Breast epithelium (tissue), 4 donors: ENCODE measurements at places on chromosomes 4 and X. TPM values are rescaled to one million over a fixed set of nuclear protein-coding genes. Genes with fewer than 3 reads are reported as not detected.

- H3K4me3 ChIP-seq, result no peak overlapping the region
- H3K27me3 ChIP-seq, result no peaks in the 10 kb centered on the region
- no peak overlapping the region for H3K27ac ChIP-seq
- H3K4me1 ChIP-seq, result no peaks in the 10 kb centered on the region
Observed at GRCh38 chr4:83390944-83391343, 56.3 kb upstream of the HPSE start.

- H3K27ac ChIP-seq, result no peak overlapping the region
- H3K4me3 ChIP-seq, result no peak overlapping the region
- H3K4me1 ChIP-seq, result no peaks in the 10 kb centered on the region
- no peaks in the 10 kb centered on the region for H3K27me3 ChIP-seq
- H3K36me3 ChIP-seq, result no peaks in the 10 kb centered on the region
Observed at GRCh38 chrX:120000490-120001246, 57.1 kb upstream of the NKAP start.

GRCh38 chr4:113141901-113142346 is 92.5 kb downstream of the ANK2 start:
- no peak overlapping the region for H3K4me3 ChIP-seq
- no peaks in the 10 kb centered on the region for H3K36me3 ChIP-seq
- no peak overlapping the region for H3K27ac ChIP-seq

MTTP gene
- total RNA-seq, result not detected

- no peak overlapping the region for H3K27ac ChIP-seq
- H3K4me3 ChIP-seq, result no peak overlapping the region
- no peaks in the 10 kb centered on the region for H3K4me1 ChIP-seq
- no peaks in the 10 kb centered on the region for H3K36me3 ChIP-seq
- H3K27me3 ChIP-seq, result no peaks in the 10 kb centered on the region
Observed at GRCh38 chrX:34332334-34332733, 200.2 kb upstream of the FAM47A start.

FREM3 gene
- total RNA-seq, result not detected

MAOA gene
- total RNA-seq, result 128 TPM

NPY1R gene
- 55.8 TPM for total RNA-seq

DNA sequence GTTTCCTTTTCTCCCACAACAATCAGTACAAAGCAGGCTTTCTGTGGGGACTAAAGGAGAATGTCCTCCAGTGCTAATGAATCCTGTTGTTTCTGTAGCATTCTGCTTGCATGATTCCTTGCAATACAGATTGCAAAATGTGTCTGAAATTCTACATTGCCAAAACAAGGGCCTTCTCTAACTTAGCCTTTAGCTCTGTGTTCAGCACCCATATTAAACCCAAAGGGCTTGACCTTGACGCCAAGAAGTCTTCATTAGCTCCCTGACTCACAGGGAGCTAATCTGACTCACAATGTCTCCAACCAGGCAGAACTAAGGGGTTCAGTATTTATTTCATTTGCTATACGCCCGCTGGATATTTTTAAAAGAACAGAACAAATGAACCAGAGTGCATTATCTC is 241.4 kb upstream of the CLNK start:
- no peaks in the 10 kb centered on the region for H3K27me3 ChIP-seq
- H3K4me1 ChIP-seq, result no peaks in the 10 kb centered on the region
- H3K4me3 ChIP-seq, result no peak overlapping the region

KCNE5 gene
- 0.66 TPM for total RNA-seq

GRCh38 chr4:25863831-25864418 is 1.1 kb upstream of the SEL1L3 start:
- no peak overlapping the region for H3K4me3 ChIP-seq
- H3K36me3 ChIP-seq, result no peaks in the 10 kb centered on the region
- no peak for DNase-seq
- no peaks in the 10 kb centered on the region for H3K4me1 ChIP-seq
- no peak overlapping the region for H3K27ac ChIP-seq

CT45A8 gene
- total RNA-seq, result not detected

CENPU gene
- 2.2 TPM for total RNA-seq

SULT1B1 gene
- total RNA-seq, result 0.88 TPM

XG gene
- total RNA-seq, result 0.59 TPM

BMX gene
- 2.3 TPM for total RNA-seq

GRCh38 chr4:126735294-126736132 is 897.2 kb upstream of the INTU start:
- no peak overlapping the region for H3K4me3 ChIP-seq
- H3K27me3 ChIP-seq, result no peaks in the 10 kb centered on the region
- H3K4me1 ChIP-seq, result no peaks in the 10 kb centered on the region
- DNase-seq, result no peak
- no peaks in the 10 kb centered on the region for H3K36me3 ChIP-seq
- H3K27ac ChIP-seq, result no peak overlapping the region

- peaks cover 23% of the 10 kb centered on the region for H3K27me3 ChIP-seq
- H3K27ac ChIP-seq, result no peak overlapping the region
- DNase-seq, result no peak
- no peaks in the 10 kb centered on the region for H3K36me3 ChIP-seq
- no peak overlapping the region for H3K4me3 ChIP-seq
Observed at GRCh38 chrX:42680666-42681065, 97.3 kb downstream of the PPP1R2C start.

GRCh38 chr4:118398226-118399090 is 45.7 kb upstream of the PRSS12 start:
- DNase-seq, result no peak
- H3K4me1 ChIP-seq, result no peaks in the 10 kb centered on the region
- H3K27me3 ChIP-seq, result no peaks in the 10 kb centered on the region
- no peaks in the 10 kb centered on the region for H3K36me3 ChIP-seq
- H3K27ac ChIP-seq, result no peak overlapping the region

DNA sequence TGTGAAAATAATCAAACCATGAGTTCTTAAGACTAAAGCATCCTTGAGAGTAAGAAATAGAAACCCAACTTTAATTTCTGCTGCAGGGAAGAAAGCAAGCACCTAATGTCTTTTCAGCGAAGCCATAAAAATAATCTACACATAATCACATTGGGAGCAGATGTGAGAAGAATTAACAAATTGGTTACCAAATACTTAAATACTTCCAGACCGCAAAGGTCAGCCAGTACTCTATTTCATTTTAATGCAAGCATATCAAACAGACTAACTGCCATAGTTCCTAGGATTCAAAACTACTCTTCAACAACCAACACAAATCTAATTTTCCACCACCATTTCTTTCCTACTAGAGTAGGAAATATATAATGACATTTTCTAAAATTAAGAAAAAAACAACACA is 144.8 kb upstream of the SLIT2 start:
- no peaks in the 10 kb centered on the region for H3K4me1 ChIP-seq
- no peak overlapping the region for H3K4me3 ChIP-seq
- no peak for DNase-seq

DNA sequence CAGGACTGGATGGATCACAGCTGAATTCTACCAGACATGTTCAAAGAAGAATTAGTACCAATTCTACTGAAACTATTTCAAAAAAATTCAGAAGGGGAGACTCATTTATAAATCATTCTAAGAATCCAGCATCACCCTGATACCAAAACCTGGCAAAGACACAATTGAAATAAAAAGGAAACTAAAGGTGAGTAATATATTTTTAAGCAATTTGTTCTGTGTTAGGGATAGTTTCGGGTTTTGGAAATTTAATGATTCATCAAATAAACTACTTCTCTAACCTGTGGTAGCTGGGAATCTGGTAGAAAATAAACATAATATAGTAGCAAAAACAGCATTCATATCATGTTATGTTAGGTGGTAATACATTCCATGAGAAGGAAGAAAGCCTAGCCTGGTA is 662.2 kb upstream of the BOD1L1 start:
- no peak overlapping the region for H3K27ac ChIP-seq
- H3K36me3 ChIP-seq, result no peaks in the 10 kb centered on the region
- H3K4me3 ChIP-seq, result no peak overlapping the region
- H3K27me3 ChIP-seq, result no peaks in the 10 kb centered on the region
- DNase-seq, result no peak
- no peaks in the 10 kb centered on the region for H3K4me1 ChIP-seq

DNA sequence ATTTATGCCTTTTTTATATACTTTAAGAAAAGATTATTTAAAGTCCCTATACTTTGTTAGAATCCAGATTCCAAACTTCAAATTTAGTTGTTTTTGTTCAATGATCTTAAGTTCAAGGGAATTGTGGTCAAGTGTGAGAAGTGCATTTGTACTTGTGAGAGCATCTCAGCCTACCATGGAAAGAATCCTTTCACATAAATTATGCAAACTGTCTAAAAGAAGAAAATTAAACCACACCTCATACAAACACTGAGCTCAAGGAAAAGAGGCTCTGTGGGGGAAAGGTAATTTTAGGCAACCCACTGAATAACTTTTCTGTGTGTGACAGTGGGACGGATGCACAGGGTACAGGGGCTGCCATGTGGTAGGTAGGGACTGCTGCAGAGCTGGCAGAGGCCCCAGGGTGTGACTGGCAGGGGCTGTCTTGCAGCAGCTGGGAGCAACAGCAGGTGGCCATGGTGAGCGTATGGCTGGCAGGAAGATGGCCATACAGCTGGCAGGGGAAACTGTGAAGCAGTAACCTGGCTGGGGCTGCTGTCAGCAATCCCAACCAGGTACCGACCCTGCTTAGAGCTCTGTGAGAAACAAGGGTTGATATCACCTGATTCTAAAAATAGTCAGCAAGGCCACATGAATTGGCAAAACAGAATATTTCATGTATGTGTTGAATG is 130.6 kb downstream of the UGT8 start:
- no peak for DNase-seq
- H3K27ac ChIP-seq, result no peak overlapping the region
- H3K4me1 ChIP-seq, result no peaks in the 10 kb centered on the region
- no peaks in the 10 kb centered on the region for H3K36me3 ChIP-seq
- H3K4me3 ChIP-seq, result no peak overlapping the region

ATP2B3 gene
- total RNA-seq, result not detected

DNA sequence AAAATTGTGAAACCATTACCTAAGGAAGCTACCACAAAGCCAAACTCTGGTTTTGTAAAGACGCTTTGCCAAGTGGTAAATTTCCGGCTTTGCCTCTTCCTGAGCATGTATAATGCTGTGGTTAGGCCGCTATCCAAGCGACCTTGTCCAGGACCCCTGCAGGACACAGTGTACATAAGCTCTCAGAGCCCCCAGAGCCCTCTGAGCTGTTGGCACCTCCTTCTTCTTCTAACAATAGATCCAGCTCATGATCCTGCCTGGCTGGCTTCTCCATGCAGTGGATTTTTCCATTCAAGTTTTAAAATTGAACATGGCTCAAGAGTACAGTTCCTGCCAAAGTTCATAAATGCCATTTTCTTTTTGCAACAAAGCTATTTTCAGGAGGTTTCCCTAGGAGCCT is 326.7 kb downstream of the MAPK10 start:
- peak; percentile 61 for DNase-seq
- peak overlapping the region; percentile 0 for H3K4me3 ChIP-seq
- H3K27me3 ChIP-seq, result no peaks in the 10 kb centered on the region
- H3K36me3 ChIP-seq, result no peaks in the 10 kb centered on the region

DNA sequence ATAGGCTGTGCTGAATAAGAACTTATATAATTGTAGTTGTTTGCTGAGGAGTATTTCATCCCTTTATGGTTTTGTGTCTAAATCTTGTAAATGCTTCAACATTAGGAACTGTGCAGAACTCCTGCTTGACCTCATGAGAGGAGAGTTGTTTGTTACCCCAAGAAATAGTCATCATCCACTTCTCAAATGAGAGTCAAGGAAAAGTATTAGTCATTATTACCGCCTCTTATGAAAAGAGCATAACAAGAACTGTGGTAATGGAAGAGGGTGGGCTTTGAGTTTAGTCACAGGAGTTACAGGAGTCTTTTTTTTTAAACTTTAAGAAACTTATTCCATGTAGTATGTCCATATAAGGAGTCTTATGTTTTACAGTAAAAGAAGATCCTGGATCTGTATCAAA is 132.9 kb downstream of the RAP1GDS1 start:
- no peaks in the 10 kb centered on the region for H3K4me1 ChIP-seq
- no peaks in the 10 kb centered on the region for H3K27me3 ChIP-seq
- H3K4me3 ChIP-seq, result no peak overlapping the region
- H3K36me3 ChIP-seq, result no peaks in the 10 kb centered on the region
- no peak for DNase-seq

- no peak overlapping the region for H3K4me3 ChIP-seq
- no peaks in the 10 kb centered on the region for H3K27me3 ChIP-seq
- DNase-seq, result no peak
- H3K36me3 ChIP-seq, result no peaks in the 10 kb centered on the region
- no peak overlapping the region for H3K27ac ChIP-seq
Observed at GRCh38 chr4:1515763-1516162, 109.5 kb upstream of the NKX1-1 start.

SHROOM4 gene
- 12.5 TPM for total RNA-seq

PNPLA4 gene
- total RNA-seq, result 22.4 TPM

DNA sequence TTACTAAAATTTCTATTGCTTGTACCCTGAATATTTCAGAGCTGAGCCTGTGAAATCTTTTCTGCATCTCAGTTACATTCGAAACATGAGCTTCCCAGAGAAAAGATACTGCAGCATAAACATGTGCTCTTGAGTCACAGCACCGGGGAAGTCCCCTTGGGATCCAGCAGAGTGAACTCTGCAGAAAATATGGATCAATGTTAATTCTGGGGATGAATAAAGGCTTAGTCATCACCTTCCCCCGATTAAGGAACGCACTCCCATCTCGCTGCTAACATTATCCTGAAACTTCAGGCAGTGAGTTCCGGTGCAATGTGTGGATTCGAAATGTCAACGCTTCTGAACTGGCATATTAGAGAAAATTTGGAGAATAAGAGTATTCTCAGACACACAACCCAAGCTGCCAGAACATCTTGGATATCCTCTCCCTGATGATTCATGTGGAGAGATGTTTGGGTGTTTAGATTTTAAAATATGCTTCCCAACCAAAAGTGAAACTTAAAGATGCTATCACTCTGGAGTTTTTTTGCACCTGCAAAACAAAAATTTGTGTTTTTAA is 90.8 kb downstream of the IRF2 start:
- peak overlapping the region; percentile 59 for H3K4me3 ChIP-seq
- no peak for DNase-seq
- no peaks in the 10 kb centered on the region for H3K36me3 ChIP-seq
- no peaks in the 10 kb centered on the region for H3K27me3 ChIP-seq
- peaks cover 4% of the 10 kb centered on the region for H3K4me1 ChIP-seq
- peak overlapping the region; percentile 80 for H3K27ac ChIP-seq
